Neural progenitor cell (in vitro differentiated cells): ENCODE measurements at places on chromosomes 16 and 17.

DNA sequence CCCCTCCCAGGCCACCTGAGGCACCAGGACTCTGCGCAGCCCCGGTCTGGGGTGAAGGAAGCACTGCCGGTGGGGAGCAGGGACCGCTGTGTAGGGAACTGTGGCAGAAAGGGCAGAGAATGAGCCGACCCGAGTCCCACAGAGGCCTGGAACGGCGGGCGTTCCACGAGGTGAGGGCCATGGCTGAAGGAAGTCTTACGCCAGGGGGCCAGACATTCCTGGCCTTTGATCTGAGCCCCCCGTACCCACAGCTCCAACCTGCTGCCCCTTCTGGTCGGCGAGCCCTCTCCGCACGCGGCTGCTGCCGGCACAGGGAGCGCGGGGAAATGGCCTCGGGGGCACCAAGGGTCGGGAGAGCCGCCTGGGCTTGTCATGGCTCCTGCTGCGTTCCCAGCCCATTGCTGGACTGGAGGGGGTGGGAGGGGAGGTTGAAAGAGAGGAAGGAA lies 1.4 kb upstream of the WNT3 start:
- DNase-seq, result peak; percentile 56

GRCh38 chr17:75181608-75182318 lies 996 bp downstream of the SUMO2 start:
- peak; percentile 50 for DNase-seq

DNA sequence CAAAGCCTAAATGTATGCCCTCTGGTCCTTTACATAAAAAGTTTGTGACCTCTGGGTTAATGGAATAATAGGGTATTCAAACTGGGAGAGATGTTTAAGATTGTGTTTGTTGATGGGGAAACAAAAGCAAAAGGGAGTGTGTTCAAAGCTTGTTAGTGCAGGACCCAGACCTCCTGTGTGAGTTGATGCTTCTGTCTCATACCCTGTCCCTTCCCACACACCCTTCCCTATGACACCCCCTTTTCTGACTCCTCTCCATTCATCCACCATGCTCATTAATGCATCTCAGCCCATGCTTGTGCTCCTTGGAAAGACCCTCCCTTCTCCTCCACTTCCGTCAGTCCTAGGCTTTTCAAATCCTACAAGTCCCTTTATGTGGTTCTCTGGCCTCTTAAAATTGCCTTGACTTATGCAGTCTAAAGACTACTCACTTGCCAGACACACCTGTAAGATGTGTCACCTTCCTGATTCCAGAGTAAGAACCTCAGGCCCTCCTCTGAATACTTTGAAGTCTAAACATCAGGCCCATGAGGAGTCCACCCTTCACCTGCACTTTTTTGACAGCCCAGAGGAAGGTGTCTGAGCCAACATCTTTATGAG lies 128.0 kb upstream of the CACNG5 start:
- DNase-seq, result peak; percentile 27

- DNase-seq, result no peak
These were observed 37.8 kb upstream of the TMC5 start for GRCh38 chr16:19379838-19380237.

- DNase-seq, result no peak
These were observed 342.2 kb upstream of the TNRC6C start for GRCh38 chr17:77616254-77616731.

GRCh38 chr16:30000735-30001631 lies 4.9 kb downstream of the INO80E start:
- no peak for DNase-seq

- DNase-seq, result no peak
These were observed 48.8 kb downstream of the RMI2 start for GRCh38 chr16:11393861-11394592.

- DNase-seq, result no peak
These were observed 21.3 kb upstream of the CCDC182 start for GRCh38 chr17:57766318-57766943.

GRCh38 chr17:76447931-76448652 lies 4.9 kb downstream of the UBE2O start:
- no peak for DNase-seq

DNA sequence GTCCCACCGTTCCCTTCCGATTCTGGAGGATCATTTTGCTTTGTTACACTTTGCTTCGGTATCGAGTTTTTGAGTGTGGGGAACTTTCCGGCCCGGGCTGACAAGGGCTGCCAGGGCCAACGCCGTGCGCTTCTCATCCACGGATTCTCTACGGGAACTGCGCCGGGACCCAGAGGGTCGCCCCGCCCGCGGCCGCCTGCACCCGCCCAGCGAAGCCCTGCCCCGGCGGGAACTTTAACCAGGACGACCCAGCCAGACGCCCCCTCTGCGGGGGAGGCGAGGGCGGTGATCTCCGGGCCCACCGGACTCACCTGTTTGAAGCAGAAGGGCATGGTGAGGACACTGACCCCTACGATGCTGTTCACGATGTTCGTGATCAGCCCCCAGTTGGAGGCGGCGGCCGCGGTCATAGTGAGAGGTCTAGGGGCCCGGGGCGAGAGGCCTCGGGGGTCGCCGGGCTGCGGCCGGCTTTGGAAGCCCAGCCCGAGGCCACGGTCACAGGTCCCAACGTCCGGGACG lies 536 bp downstream of the SLC38A10 start:
- peak; percentile 45 for DNase-seq

DNA sequence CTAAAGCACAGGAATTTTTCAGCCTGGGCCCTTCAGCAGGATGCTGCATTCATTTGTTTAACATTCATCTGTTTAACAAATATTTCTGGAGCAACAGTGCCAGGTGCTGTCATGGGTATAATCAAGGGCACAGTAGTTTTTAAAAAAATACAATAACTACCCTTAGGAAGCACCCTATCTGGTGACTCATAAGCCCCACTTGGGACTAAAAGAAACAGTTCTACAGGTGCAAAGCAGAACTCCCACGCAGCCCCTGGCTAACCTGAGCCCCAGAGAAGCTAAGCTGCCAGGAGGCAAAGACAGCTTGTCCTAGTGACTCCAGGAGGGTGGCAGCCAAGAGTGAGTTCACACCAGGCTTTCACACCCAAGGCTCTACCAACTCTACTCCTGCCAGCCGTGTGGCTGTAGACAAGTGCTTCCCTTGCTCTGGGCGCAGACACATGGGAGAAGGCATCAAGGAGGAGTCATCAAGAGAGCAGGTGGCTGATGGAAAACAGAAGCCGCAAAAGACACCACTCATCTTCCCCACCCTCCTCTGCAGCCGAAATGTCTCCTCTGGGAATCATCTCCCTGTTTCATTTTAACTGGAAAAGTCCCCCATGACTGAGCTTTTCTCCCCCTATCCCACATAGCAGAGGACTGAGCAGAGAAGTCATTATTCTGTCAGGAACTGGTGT lies 14.4 kb downstream of the CUEDC1 start:
- DNase-seq, result no peak

GRCh38 chr17:35051579-35052240 lies 11.8 kb downstream of the RFFL start:
- no peak for DNase-seq

- DNase-seq, result no peak
These were observed 19.4 kb upstream of the JPH3 start for GRCh38 chr16:87582966-87583325.

- DNase-seq, result peak; percentile 98
These were observed 100.7 kb downstream of the MGAT5B start for GRCh38 chr17:76968707-76969597.

DNA sequence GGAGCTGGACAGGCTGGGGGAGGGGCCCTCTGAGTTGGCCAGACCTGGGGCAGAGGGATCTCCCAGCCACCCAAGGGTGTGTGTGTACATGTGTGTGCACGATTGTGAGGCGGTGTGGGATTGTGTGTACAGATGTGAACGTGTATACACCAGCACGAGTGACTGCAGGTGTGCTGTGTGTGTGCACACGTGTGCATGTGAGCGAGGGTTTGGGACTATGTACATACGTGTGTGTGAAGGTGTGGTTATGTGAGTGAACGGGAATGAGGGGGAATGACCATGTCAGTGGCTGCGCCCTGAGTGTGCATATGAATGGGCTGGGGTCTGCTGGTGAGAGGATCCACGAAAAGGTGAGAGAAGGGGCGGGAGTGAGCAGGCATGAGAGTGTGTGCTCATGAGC lies 22.4 kb upstream of the TAC4 start:
- DNase-seq, result no peak

DNA sequence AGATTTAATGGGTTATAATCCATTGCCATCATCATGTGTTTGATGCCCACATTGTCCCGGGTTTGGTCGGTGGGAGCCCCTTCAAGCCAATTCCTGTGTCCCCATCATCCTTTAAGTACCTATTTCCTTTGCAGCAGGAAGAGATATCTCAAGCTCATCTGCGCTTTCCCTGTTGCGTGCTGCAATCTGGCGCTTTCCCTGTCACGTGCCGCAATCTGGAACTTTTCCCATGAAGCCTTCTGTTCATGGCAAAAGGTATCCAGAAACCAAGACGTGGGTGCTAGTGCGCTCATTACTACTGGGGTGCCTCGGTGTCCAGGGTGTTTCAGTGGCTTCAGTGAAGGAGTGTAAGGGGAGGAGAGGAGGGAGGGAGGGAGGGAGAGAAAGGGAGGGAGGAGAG lies 174.6 kb upstream of the ZNF469 start:
- no peak for DNase-seq

- DNase-seq, result no peak
These were observed 3.1 kb upstream of the NFATC3 start for GRCh38 chr16:68081861-68082628.

- no peak for DNase-seq
These were observed 4.2 kb upstream of the ARHGAP27 start for GRCh38 chr17:45436625-45437464.

GRCh38 chr16:17784073-17784472 lies 313.3 kb upstream of the XYLT1 start:
- peak; percentile 87 for DNase-seq

DNA sequence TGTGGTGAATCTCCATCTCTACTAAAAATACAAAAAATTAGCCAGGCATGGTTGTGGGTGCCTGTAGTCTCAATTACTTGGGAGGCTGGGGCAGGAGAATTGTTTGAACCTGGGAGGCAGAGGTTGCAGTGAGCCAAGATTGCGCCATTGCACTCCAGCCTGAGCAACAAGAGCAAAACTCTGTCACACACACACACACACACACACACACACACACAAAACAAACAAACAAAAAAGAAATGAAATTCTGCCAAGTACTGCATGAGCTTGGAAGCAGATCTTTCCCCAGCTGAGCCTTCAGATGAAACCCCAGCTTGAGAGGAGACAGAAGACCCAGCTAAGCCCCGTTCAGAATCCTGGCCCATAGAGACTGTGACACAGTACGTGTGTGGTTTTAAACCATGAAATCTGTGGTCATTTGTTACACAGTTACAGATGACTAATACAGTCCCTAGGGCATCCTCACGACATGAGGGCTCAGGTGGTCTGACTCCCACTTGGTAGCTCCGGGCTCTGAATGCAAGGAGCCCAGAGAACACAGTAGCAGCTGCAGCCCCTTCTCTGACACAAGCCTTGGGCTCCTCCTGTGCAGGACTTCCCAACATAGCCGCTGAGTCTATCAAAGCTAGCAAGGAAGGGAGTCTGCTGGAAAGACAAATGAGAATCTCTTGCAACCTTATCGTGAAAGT lies 132.8 kb downstream of the SEC14L1 start:
- DNase-seq, result no peak

GRCh38 chr16:12086822-12087221 lies 110.3 kb downstream of the SNX29 start:
- no peak for DNase-seq
